SJSA1 (cell line): ENCODE measurements at places on chromosomes 11 and 22.
A peak's percentile ranks its signal among the peaks of the same experiment; 100 is the strongest.

GRCh38 chr22:44531487-44531886, 33.5 kb upstream of the RTL6 start:
- no peak for DNase-seq

- DNase-seq = no peak
Measured at GRCh38 chr11:10456519-10456918, 1.5 kb downstream of the AMPD3 start.

- no peak for DNase-seq
Measured at GRCh38 chr11:33898957-33899356, 7.1 kb upstream of the LMO2 start.

- no peak for DNase-seq
Measured at GRCh38 chr11:27277843-27278242, 85.2 kb downstream of the CCDC34 start.

GRCh38 chr11:66071381-66071801, 1.3 kb downstream of the PACS1 start:
- peak; percentile 41 for DNase-seq

DNA sequence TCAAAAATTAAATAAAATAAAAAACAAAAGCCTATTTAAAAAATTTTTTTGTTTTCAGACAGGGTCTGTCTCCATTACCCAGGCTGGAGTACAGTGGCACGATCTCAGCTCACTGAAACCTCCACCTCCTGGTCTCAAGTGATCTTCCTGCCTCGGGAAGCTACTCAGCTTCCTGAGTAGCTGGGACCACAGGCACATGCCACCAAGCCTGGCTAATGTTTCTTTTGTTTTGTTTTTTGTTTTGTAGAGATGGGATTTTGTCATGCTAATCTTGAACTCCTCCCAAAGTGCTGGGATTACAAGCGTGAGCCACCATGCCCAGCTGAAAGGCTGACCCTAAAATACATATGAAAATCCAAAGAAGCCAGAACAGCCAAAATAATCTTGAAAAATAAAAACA, 20.4 kb upstream of the L3MBTL2 start:
- DNase-seq = no peak

GRCh38 chr11:36110668-36111410, 167.0 kb downstream of the LDLRAD3 start:
- no peak for DNase-seq

- DNase-seq = no peak
Measured at GRCh38 chr11:124873951-124874350, 8.7 kb downstream of the ROBO3 start.

DNA sequence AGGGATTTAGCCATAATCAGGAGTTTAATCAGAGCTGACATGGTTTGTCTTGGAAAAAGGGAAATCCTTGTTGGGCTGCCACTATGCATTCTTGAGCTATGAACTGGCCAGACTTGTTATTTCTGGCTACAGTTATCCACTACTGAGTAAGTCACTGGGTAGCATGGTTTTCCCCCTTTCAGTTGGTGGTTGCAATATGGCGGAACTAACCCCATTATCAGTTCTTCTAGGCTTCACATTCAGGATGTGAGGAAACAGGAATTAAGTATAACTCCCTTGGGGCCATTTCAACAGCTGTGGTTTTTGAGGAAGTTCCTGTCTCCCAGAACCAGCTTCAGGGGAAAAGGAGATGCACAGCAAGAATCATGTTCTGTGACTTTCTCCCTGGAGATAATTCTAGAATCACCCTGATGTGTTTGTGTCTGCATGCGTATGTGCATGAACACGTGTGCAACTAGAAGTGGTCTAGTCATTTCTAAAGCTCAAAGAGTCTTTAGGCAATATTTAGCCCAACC, 103.0 kb upstream of the CD44 start:
- DNase-seq = peak; percentile 65

- no peak for DNase-seq
Measured at GRCh38 chr11:2777386-2777785, 77.6 kb upstream of the KCNQ1OT1 start.

DNA sequence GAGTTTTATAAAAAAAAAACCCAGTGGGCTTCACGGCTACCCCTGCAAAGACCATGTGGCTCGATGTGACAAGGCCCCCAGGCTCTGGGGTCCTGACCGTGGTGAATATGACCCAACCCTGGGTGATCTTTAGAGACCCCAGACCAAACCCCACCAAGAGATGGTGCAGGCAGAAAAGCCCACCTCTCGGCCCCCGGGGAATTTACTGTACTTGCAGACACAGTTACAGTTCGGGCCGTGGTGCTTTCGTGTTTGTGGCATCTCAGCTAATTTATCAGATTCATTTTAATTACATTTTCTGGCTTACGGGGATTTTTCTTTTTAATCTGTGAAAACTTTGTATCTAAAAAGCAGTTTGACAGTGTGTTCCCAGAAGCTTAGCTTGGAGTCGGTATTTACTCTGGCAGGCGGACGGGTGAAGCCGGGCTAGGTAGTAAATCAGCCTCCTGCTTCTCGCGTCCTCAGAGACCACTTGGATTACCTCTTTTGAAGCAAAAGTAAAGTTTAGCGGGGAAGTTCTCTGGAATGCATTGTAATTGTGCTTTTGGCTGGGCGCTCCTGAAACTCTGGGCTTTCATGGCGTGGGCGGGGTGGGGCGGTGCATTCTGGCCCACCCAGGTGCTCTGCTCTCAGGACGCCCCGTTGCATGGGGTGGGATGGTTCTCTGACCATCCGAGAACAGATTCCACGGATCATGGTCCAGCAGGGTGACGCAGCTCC, 25.3 kb downstream of the ANO1 start:
- no peak for DNase-seq

GRCh38 chr22:33969045-33969444, 48.8 kb upstream of the LARGE1 start:
- no peak for DNase-seq

- DNase-seq = no peak
Measured at GRCh38 chr11:28350216-28350615, 242.0 kb downstream of the METTL15 start.

DNA sequence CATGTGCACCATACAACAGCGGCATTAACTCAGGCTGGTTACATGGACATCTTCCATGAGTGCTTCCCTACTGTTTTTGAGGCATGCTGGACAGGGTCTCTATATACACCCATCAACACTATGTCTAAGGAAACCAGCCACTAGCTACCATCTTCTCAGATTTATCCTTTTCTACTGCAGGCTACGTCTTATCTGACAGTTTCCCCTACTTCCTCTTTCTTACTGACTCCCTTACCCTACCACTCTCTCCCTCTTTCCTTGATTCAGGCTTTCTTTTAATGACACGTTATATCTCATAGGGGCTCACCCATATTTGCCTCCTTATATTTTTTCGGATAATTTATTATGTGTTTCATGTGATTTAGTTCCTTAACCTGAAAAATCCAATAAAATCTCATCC, 41.8 kb downstream of the DDI1 start:
- DNase-seq = no peak

DNA sequence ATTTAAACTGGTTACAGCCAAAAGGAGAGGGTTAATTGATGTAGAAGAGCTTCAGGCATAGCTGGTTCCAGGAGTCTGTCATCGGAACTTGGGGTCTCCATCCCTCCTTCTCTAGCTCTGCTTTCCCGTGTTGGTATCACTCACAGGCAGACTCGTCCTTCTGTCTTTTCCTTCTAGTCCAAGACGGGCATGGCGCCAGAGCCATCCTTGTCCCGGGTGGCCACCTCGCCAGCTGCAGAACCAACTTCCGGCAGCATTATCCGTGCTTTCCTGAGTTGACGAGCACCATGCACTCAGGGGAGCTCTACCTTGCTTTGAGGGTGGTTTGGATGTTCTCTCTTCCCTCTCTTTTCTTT, 14.7 kb downstream of the LINC01488 start:
- DNase-seq = no peak

- no peak for DNase-seq
Measured at GRCh38 chr11:1642288-1643145, 12.9 kb downstream of the KRTAP5-5 start.

- no peak for DNase-seq
Measured at GRCh38 chr11:120316880-120317688, 8.0 kb upstream of the TLCD5 start.

- no peak for DNase-seq
Measured at GRCh38 chr11:44988111-44988510, 37.4 kb upstream of the TP53I11 start.

DNA sequence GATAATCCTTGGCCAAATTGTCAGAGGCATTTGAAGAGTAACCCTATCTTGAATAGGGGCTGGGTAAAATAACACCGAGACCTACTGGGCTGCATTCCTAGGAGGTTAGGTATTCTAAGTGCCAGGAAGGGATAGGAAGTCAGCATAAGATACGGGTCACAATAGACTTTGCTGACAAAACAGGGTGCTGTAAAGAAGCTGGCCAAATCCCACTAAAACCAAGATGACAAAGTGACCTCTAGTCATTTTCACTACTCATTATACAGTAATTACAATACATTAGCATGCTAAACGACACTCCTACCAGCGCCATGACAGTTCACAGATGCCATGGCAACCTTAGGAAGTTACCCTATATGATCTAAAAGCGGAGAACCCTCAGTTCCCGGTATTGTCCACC, 964 bp upstream of the REXO2 start:
- DNase-seq = no peak
